ENCODE measurements at places on chromosomes 1 and 21.

GRCh38 chr1:24969596-24970398 lies 39.7 kb upstream of the RUNX3 start:
- no peak for DNase-seq

DNA sequence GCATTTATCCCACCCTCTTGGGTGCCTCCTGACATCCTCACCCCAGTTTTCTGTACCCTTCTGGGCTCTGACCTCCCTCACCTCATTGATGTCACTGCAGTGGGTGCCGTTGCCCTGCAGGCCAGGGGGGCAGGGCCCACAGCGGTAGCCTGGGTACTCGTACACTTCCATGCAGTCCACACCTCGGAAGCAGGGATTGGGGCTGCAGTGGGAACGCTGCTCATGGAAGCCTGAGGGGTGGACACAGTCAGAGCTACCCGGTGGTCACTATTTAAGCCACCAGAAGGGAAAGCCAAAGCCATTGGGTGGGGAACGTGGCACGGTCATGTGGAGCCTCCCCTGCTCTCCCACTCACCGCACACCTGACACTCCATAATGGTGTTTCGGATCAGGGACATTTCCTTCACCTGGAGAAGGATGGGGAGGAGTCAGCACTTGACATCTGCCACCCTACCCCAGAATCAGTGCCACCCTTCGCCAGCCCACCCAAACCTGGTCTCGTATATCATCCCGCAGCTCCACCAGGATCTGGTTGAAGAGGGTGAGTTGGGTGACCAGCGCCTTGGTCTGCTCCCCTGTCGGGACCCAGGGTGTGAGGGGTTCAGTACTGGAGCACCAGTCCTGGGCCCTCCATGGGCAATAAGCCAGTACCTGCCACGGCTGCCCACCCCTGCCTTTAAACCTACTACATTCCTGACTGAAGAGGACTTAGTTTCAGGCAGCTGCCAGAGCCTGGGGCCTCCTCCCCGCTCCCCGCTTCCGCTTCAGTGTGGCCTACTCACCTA lies 4.8 kb downstream of the THBS3 start:
- no peak for DNase-seq

DNA sequence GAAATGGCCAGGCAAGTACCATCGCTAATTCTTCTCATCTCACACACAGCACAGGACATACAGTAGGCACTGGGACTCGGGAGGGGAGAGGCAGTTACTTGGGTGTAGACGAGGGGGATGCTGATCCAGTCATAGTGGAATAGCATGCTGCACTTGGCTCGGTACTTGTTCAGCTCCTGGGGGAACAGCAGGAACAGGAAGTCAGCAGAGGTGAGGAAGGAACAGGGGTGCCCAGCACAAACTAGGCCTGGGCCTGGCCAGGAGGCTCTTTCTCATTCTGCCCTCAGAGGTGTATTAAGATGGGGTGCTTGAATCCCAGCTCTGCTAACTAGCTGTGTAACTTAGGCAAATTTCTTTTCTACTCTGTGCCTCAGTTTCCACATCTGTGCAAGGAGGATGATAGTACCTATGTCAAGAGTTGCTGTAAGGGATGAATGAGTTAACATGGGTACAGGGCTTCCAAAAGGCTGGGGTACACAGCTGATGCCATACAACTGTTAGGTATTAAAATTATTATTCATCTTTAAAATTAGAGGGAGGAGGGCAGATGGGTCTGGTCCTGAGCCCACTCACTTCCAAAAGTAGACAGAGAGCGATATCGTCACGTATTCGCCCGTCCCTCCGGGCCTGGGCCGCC lies 2.4 kb downstream of the BEST4 start:
- no peak for DNase-seq

GRCh38 chr1:41371630-41372599 lies 10.7 kb downstream of the FOXO6 start:
- DNase-seq, result no peak

GRCh38 chr1:219744652-219745469 lies 132.0 kb upstream of the ZC3H11B start:
- DNase-seq, result no peak

DNA sequence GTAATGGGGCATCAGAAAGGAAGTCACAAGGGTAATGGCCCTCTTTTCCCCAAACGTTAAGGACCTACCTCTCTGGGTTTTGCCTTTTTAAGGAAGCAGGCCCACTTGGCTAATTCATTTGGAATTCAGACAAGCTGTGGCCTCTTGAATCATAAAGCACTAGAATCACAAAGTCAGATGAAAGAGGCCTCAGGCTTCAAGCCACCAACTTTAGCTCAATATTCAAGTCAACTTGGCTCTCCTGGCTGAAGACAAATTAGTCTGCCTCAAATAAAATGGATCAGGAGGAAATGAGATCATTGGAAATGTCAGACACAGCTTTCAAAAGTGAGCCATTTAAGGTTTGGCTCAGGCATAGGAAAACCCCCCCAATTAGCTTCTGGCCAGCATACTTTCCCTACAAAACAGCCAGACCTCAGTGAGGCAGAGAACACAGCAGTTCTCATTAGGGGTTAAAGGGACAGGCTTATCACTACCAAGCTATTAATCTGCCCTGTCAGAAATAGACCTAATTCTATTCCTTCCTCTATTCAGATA lies 34.3 kb downstream of the SLC35D1 start:
- DNase-seq, result no peak

DNA sequence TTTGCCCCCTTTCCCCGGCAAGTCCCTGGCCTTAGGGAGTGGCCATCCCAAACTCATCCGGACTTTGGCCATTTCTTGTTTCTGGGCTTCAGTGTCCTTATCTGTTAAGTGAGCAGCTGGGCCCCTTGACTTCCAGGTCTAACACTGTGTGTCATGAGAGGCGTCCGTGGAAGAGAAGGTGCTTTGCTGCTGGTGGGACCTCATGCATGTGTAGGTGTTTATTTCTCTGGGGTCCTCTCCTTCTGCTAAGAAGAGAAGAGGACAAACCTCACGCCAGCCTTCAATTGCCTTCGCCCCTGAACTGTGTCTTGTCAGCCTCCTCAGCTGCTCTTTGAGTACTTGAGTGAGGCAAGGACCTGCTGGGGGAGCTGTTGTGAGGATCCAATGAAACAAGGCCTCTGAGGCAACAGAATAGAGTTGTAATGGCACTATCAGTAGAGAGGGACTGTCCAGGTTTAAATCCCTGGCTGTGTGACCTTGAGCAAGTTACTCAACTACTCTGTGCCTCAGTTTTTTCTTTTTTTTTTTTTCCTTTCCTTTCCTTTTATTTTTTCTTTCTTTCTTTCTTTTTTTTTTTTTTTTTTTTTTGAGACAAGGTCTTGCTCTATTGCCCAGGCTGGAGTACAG lies 72.5 kb downstream of the RUNX3 start:
- no peak for DNase-seq

- DNase-seq, result no peak
Measured at GRCh38 chr1:162384116-162384515, 2.6 kb downstream of the C1orf226 start.

- DNase-seq, result no peak
Measured at GRCh38 chr1:167659450-167659849, 29.4 kb downstream of the RCSD1 start.

DNA sequence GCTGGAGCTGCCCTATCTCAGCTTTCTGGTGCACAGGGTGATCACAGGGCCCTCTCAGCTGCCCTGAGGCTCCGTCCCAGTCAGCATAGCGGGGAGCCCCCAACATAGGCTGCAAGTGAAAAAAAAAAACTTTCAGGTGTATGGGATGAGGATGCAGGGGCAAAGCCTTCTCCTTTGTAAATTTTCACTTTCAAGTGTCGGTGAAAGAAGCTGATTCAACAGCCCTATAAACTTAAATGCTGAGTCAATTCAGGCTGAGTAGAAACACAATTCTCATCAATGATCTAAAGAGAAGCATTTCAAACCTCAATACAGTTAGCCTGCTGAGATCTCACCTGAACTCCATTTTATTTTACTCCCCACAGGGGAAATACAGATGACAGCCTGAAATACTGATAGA lies 171.2 kb downstream of the SEC16B start:
- DNase-seq, result no peak

DNA sequence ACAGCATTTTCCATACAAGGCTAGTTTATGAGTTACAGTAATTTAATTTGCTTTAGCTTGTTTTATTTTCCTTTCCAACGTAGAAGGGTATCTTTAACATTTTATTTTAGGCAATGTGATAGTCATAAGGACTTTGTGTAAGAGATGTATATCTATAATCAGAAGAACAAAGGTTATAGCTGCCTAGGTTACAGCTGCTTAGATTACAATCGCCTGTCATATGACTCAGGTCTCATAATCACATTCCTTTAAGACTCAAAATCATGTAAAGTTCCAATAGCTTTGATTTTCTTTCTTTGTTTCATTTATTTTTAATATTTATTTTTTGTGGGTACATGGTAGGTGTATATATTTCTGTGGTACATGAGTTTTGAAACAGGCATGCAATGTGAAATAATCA lies 37.8 kb upstream of the COP1 start:
- no peak for DNase-seq

DNA sequence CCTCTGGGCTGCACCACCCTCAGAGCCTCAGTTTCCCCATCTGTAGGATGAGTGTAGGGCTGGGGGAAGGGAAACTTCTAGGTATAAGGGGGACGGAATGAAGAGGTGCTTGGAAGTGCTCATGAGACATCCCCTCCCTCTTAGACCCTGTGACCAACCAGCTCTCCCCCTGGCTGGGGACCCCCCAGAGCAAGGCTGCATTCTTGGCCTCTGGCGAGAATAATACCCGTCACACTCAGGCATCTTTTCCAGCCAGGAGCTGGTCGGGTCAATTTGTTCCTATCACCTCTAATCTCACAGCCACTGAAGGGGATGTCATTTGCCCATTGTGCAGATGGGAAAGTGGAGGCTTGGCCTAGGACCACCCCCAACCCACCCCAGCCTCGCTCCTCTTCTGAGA lies 443.0 kb downstream of the PTPRU start:
- no peak for DNase-seq

DNA sequence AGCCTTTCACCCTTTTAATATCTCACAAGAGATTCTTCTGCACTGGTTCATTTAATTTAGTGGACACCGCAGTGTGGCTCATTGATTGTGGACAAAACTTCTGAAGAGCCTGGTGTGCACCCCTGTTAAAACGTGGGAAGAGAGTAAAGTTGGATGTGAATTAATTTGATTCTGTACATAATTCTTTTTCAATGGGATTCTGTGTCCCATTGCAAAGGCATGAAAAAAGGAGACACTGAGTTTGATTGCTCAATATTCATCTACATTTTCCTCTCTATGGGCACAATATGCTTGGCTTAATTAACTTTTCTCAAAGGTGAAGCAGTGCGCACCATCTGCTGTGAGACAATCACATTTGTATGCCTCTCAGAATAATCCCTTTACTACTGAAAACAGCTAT lies 95.1 kb downstream of the BARHL2 start:
- DNase-seq, result no peak

GRCh38 chr1:106897976-106898375 lies 158.5 kb upstream of the PRMT6 start:
- no peak for DNase-seq

- DNase-seq, result no peak
Measured at GRCh38 chr1:226658546-226659125, 80.4 kb downstream of the ITPKB start.

GRCh38 chr1:26127235-26128163 lies 15.9 kb downstream of the PDIK1L start:
- DNase-seq, result no peak

DNA sequence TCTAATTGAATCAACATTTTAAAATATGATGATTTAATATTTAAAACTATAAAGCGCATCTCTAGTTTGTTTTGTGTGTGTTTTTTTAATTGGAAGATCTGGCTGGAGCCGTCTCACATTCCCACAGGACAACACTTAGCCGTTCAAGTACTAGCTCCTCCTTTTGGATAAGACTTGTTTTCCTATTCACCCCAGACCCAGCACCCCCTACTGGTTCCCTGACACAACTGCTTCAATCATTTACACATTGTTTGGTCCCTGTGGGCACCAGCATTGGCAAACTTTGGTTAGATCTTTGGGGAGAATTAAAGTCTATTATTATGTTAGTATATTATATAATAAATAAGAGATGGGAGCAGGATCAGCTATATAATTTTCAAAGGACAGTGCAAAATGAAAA lies 34.5 kb downstream of the TYW3 start:
- DNase-seq, result no peak

DNA sequence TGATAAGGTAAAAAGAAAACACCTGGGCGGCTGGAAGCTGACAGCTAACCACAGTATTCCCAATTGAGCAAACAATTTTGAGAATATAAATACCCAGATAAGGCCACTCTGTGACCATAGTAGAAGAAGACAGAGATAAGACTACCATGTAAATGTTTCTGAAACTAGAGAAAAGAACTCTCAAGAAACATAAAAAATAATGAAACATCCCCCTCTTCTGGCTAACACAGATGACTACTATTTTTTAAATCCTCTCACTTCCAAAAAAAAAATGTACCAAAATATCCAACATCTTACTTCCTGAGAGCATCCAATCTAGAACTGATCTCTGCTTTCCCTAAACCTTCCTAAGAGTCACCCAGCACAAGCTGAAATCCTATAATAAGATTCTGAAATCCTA lies 125.9 kb downstream of the HFM1 start:
- DNase-seq, result no peak

DNA sequence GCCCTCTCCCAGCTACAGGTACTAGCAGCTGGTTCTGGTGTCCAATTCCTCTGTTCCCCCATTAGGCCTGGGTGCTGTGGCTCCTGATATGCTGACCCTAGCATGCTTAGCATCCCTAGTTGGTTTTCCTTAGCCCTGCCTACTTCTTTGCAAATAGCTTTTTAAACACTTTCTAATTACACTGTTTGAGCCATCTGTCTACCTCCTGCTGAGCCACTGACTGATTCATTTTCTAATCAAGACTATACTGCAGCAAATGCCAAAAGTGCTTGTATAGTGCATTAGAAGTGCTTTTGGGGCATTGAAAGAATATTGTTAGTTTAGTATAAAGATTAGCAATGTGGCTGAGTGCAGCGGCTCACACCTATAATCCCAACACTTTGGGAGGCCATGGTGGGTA lies 36.3 kb downstream of the ERICH3 start:
- no peak for DNase-seq

- no peak for DNase-seq
Measured at GRCh38 chr1:111976332-111976731, 13.1 kb downstream of the KCND3 start.

DNA sequence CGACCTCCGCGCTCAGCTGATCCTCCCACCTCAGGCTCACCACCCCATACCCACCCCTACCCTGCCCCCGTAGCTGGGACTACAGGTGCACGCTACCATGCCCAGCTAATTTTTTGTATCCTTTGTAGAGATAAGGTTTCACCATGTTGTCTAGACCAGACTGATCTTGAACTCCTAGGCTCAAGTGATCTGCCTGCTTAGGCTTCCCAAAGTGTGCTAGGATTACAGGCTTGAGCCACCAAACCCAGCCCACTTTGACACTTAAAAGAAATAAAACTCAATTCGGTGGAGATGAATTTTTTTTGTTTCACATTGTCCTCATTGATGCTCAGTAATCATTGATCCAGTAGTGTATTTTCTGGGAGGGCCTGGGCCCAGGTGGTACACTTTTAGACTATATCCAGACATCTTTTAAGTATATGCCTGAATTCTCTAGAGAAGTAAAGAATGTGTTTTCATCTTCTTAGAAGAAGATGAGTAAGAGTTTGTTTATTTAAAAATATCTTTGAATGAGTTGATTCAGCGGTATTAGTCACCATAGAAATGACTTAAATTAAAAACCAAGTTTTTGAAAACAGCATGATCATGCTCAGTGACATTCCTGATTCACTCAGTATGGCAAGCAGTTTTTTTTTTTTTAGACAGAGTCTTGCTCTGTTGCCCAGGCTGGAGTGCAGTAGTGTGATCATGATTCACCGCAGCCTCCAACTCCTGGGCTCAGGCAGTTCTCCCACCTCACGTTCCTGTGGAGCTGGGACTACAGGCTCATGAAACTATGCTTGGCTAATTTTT lies 57.8 kb downstream of the EPB41 start:
- no peak for DNase-seq

GRCh38 chr21:42258150-42258884 lies 39.4 kb downstream of the ABCG1 start:
- DNase-seq, result peak; percentile 71

Data from activated CD8-positive, alpha-beta memory T cell treated with anti-CD3 and anti-CD28 coated beads for 1 hour (primary cell).